ENCODE measurements at places on chromosomes 6 and 20. TPM values are rescaled to one million over a fixed set of nuclear protein-coding genes. Genes with fewer than 3 reads are reported as not detected.

- DNase-seq = no peak
Measured at GRCh38 chr6:42898891-42899361, 16.9 kb upstream of the PTCRA start.

DNA sequence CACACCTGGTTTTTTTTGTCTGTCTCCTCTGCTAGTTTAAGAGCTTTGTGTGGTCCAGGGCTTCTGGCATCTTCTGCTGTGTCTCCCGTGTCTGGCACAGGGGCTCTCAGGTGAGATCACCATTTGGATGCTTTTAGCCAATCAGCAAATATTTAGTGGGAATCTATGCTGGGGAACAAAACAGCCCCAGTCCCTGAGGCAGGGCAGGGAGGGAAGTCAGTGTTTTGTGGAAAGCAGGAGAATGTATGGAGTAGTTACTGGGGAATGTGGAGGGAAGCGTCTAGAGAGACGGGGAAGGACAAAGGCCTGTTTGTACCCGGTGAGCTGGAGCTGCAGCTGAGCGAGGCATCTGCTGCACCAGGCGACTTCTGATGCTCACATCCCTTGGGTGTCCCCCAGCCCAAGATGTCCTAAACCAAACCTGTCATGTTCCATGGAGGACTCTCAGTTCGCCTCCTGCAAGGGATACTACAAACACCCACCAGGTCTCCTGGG is 49.3 kb upstream of the NNAT start:
- DNase-seq = no peak

DNA sequence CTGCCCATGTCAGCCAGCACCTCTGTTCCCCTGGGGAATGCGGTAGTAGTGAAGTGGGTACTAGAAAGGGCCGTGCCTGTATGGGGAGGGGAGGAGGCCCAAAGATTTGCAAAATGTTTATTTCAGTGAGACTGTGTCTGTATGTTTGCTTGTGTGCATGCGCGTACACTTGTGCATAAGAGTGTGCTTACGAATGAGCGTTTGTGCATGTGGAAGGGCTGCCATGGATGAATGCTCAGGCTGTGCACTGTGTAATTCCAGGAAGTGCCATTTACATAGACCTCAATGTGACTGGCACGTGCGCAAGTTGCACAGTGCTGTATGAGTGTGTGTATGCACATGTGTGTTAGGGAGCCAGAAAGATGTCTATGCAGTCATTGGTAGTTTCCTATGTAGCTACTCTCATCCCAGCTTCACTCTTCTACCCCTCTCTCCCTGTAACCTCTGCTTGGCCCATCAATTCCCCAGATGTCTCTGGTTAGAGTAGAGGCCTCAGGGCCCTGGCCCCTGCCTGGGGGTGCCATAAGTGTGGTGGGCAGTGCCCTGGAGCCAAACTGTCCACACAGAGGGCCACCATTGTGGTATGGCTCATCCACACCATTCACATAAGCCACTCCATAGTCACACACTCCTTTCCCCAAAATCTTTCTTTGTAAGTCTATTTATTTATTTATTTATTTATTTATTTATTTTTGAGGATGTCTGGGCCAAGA is 26.8 kb upstream of the SLC22A7 start:
- DNase-seq = no peak

The NKAPL gene
- 2.7 TPM for total RNA-seq

DNA sequence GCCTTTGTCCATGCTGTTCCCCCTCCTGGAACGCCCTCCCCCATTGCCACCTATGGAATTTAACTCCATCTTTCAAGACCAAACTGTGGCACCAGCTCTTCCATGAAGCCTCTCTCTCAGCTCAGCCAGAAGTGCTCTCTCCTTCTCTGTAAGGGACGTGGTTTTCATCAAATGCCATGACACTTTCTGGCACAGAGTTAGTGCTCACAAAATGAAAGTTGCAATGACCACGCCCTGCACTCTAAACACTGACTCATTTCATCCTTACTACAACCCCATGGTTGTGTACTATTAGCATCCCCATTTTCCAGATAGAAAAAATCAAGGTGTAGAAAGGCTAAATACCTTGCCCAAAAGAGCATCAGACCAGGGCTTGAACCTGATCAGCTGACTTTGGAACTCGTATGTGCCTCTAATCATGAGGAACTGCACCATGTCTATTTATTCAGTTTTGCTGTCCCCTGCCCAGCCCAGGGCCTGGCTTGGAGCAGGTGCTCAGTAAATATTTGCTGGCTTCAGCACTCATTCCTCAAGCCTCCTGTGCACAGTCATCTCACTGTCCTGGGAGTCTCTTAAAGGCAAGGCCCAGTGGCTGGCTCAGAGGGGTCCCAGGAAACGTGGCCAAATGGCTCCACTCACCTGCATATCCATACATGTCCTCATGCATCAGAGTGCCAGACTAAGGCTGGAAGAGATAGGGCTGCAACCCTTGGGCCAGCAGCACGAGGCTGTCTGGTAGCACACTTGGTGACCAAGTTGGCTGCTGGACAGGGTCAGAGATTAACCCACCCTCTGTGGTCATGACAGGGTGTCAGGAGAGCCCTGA is 77.9 kb downstream of the MRPL14 start:
- no peak for DNase-seq

The TMEM244 gene
- total RNA-seq = not detected

DNA sequence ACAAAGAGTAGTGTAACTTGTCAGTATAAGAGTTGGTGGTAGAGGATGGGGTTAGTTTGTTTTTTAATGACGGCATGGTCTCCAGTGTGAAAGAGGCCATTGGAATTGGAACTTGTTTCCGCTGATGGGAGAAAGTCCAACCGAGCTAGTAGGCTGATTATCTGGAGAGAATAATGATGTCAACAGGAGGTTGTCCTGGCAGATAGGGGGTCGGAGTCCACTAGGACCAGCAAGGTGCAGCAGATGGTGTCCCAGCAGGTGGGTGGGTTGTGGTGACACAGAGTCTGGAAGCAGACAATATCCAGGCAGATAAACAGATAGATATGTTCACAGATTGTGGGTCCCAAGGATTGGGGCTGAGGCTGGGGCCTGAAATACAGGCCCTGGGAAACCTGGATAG is 35.1 kb downstream of the PKIB start:
- no peak for DNase-seq

The SRSF6 gene
- total RNA-seq = 45.7 TPM

DNA sequence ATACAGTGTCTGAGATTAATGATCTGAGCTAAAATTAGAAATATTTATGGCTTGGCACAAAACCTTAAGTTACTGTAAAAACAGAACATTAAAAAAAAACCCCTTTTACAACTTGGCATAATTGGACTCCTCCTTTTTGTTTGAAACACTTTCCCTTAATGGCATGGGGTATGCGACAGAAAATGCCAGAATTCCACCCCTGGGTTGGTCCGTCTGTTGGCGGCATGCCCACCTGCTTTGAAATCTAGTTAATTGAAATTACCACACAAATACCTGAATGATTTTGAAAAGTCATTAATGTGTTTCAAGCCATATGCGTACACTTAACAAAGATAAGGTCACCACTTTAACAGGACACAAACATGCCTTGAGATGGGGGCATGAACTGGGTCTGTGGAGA is 175.1 kb upstream of the FOXQ1 start:
- DNase-seq = no peak

DNA sequence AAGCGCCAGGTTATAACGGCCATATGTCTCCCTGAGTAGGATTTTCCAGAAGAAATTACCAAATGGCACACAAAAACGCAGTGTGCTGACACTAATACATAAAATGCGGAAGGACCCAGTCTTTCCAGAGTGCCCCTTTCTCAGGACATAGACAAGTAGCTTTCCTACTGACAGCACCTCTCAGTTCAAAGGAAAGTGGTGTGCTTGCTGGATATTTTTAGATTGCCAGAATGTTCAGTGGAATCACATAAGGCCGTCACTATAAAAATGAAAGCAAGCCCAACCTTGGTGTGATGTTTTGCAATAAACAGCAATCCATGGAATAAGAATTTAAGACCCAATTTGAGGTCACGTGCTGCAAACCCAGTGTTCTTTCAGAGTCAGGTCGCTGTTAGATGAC is 135.5 kb upstream of the AGPAT4 start:
- no peak for DNase-seq

- no peak for DNase-seq
Measured at GRCh38 chr6:49847673-49848072, 18.7 kb downstream of the CRISP1 start.

GRCh38 chr6:4295058-4295782 is 159.8 kb upstream of the ECI2 start:
- no peak for DNase-seq

The THBS2 gene
- 8.6 TPM for total RNA-seq

DNA sequence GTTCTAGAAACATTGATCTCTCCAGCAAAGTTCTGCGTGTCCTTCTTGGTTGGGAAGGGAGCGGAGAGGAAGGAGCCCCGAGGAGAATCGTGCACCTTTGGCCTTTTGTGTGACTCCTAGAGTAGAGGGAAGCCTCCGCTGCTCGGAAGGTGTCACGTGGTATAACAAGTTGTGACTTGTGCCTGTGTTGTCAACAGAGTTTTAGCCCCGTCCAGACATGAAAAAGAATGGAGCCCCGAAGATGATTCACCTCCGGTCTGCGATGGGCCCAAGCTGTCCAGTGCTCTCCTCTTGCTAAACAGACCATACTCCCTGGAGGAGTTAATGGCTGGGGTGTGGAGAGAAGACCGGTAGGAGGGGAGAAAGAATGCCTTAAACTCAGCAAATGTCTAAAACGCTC is 7.0 kb downstream of the EYA2 start:
- DNase-seq = no peak

DNA sequence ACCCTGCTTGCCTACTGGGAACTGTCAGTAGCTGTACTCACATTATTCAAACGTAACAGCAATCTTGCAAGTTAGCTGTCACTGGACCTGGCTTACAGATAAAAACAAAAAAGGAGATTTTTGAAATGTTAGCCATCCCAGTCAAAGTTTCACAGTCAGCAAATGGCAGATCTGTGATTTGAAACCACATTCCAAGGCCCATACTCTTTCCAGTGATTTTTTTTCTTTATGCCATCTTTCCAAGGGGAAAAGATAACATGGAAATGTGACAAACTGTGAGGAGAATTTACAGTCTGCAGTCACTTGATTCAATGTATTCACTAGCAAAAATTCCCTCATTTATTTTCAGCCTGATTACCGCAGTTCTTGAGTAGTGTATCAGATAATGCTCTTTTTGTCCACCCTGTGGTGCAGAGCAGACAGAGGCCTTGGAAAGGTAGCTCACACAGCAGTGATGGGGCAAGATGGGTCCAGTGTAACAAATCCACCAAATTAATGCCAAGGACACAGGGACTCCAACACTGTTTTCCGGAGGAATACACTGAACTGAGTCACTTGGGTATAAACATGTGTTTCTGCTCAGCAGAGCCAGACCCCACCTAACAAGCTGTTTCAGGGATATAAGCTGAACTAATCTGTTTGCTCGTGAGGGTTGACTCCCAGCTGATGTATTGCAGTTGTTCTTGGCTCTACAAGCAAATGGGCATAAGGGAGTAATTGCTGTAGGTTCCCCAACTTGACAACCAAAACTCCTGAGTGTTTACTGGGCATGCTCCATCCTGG is 49.9 kb upstream of the ADGRF1 start:
- no peak for DNase-seq

- no peak for DNase-seq
Measured at GRCh38 chr6:12324099-12324498, 33.9 kb downstream of the EDN1 start.

- DNase-seq = no peak
Measured at GRCh38 chr20:37072293-37073196, 23.3 kb downstream of the RBL1 start.

DNA sequence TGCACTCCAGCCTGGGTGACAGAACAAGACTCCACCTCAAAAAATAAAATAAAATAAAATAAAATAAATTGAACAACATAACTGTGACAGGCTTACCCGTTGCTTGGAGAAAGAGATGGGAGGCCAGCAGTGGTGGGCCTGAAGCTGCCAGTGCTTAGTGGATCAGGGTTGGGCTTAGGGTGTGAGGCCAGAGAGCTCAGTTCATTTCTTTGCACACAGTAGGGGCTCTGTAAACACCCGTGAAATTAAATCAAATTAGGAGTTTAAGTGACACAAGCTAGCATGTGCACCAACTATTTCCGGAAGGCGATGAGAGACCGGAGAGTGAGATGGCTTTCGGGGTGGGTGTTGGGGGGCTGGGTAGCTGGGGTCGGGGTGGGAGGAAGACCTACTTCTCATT is 25.8 kb upstream of the TTPAL start:
- no peak for DNase-seq

The C6orf47 gene
- 16.2 TPM for total RNA-seq

The BMP7 gene
- total RNA-seq = 1.8 TPM

The TREM1 gene
- total RNA-seq = 1.00 TPM

The ECT2L gene
- total RNA-seq = 1.2 TPM

DNA sequence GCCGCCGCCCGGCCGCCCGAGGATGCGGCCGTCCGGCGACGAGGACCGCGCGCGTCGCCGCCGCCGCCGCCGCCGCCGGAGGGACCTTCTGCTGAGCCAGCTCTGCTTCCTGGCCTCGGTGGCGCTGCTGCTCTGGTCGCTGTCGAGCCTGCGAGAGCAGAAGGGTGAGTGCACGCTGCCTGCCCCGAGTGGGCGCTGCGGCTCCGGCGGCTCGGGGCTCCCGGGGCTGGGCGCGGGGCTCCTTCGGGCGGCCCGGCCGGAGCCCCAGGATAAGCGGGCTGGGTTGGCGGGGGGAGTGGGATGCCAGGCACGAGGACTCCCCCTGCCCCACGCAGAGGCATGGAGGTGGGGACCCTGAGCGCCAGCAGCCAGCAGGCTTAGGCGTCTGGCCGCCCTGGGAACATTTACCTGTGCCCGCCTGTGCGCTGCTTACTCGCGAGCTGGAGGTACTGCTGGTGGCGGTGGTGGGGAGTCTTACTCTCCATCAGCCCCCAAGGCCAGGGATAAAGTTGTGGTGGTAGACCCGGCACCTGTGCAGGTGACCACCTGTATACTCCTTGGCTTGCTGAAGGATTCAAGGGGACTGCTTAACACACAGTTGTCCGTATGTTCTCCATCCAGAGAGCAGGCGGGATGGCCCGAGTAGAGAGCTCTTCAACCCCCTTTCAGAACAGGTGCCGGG is 520 bp downstream of the SLC24A3 start:
- DNase-seq = peak; percentile 54

GRCh38 chr20:46712056-46712636 is 2.7 kb downstream of the SLC2A10 start:
- no peak for DNase-seq

The SYNE1 gene
- 85.8 TPM for total RNA-seq

DNA sequence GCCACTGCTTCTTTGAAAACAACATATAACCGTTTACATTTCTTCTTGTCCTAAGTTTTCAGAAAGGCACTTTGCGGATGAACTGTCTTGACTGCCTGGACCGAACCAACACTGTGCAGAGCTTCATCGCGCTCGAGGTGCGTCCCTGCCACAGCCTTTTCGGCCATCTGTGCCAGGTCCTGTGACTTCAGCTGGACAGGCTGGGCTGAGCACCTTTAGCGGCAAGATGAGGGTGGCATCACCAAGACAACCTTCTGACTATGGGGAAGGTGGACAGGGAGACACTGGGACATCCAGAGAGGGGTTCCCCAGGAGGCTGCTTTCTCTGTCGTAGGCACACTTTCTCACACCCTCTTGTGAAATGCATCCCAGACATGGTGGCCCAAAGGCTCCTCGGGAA is 82.1 kb downstream of the SYNJ2 start:
- DNase-seq = no peak

- DNase-seq = no peak
Measured at GRCh38 chr6:1001655-1002349, 308.9 kb upstream of the EXOC2 start.

Measured in heart right ventricle (tissue), 16 donors.